ENCODE measurements at places on chromosomes 6 and 20.

DNA sequence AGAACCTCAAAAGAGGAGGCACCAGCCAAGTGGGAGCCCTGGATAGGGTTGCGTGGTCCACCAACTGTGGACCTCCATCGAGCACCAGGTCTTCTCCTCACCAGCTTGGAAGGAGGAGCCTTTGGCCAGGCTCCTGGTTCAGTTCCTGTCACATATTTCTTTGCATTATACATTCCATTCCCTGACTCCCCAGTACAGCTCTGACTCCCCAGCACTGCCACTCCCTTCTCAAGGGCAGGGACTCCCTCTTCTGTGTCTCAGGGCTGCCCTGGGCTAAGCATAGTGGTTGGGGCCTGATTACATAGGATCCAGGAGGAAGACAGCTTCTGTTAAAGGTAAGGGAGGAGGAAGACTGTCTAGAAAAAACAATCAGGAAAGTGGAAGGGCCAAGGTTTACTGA, 91.1 kb downstream of the MRPL14 start:
- no peak for DNase-seq

DNA sequence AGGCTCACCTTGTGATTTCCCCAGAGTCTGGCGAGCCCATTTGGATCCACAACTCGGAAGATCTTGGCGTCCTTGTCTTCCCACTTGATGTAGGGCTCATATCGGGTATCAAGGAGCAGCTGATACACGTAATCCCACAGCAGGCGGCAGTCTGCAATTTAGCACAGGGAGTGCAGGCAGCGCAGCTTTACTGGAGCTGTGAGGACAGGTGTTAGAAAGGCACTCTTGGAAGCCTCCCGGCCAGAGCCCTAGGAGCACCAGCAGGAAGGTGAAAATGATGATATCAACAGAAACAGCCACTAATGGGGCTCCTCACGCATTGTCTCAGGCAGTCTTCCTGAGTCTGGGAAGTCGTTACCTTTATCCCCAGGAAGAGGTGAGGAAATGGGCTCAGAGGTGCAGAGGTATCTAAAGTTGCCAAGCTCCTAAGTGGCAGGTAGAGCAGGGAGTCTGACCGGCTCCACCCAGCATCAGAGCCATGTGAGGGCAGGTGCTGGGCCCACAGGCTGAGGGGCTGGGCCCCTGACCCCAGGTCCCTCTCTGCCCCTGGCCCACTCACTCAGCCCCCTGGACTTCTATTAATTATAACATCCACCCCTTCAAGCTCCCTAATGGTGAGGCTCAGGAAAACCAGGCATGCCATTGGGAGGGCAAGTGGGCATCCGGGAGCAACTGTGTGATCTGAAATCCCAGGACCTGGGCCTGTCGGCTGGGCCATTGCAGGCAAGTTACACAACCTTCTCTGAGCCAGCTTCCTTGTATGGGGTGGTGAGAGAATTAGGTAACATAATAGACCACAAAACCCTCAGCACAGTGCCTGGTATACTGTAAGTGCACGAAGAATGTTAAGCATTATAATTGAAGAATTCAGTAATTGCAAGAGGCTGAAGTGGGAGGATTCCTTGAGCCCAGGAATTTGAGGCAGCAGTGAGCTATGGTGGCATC, 18.3 kb downstream of the ETV7 start:
- DNase-seq = no peak

- DNase-seq = no peak
These were observed 80.7 kb downstream of the CARMIL1 start for GRCh38 chr6:25359891-25360290.

- DNase-seq = no peak
These were observed 47.0 kb downstream of the DTNBP1 start for GRCh38 chr6:15615802-15616201.

- DNase-seq = no peak
These were observed 127.6 kb upstream of the VGLL2 start for GRCh38 chr6:117137711-117138110.

DNA sequence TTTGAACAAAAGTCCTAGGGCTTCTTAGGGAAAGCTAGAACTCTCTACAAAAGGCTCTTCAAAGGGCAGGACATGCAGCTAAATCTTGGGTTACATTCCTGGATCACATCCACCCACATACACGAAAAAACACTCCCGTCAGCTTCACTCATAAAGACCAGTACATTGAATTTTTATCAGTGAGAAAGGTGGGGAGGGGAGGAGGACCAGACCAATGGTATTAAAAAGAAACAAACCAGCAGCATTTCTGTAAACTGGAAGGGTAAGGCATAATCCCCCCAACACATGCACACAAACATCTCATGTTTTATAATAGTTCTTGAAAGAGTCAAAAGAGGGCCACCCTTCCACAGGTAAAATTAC, 31.6 kb downstream of the MYLK4 start:
- no peak for DNase-seq

GRCh38 chr20:48181261-48181935, 396.1 kb upstream of the SULF2 start:
- no peak for DNase-seq
